SW480 (cell line): ENCODE measurements at places on chromosomes 7 and 10.

DNA sequence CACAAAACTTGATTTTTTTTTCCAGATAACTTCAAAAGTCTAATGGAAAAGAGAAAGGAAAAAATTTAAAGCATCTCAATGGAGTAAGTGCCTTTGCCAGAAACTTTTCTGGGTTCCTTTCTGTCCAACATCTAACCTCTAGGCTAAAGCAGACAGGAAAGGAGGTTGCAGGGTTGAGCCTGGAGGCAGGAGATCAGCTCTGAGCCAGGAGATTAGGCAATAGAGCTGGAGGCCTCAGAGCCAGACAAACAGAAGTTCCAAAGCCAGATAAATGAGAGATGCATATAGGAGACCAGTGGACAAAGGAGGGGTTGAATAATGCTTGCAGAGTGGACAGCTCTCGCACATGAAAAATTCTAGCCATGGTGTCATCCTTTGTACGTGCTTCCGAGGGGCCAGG lies 42.9 kb downstream of the CHN2 start:
- no peak for DNase-seq

GRCh38 chr10:128095027-128095752 lies 31.0 kb downstream of the MKI67 start:
- peak; percentile 60 for DNase-seq

DNA sequence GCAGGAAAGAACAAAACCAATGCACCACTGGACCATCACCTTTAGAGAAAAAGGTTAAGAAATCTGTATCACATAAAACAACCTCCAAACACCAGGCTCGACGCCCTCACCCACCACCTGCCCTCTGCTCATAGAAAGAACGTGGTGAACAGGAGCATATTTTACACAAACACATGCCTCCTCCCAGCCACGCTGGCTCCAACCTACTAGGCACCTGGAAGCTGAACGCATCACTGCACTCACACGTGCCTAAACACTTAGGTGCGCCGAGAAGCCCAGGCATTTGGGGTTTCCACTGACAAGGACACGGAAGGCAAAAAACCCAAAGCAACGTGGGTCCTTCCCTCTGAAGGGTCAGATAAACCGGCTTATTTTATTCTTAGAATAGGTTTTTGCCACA lies 56.0 kb downstream of the PTPRN2 start:
- DNase-seq: no peak

GRCh38 chr10:28996947-28997551 lies 291.8 kb upstream of the LYZL1 start:
- no peak for DNase-seq

DNA sequence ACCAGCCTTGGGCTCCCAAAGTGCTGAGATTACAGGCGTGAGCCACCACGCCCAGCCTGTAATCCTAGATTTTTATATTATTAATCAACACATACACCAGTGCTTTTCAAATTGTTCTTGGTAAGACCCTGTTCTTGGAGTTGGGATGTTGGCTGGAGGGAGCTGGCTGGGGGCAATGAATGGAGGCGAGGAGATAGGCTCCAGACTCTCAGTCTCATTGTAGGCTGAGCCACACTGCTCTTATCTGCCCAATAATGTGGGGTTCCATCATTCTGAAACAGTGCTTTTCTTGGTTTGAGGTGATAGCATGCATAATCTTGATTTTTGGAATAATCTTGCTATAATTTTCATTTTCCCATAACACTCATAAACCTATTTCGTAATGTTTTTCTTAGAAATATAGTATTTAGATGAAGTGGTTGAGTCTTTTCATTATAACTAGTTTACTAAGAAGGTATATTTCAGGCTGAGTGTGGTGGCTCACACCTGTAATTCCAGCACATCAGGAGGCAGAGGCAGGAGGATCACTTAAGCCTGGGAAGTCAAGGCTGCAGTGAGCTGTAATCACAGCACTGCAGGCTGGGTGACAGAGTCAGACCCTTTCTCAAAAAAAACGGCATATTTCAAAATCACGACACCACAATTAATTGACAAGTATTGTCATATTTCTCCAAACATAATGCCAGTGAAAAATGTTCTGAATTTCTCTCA lies 65.1 kb upstream of the LYZL2 start:
- no peak for DNase-seq

DNA sequence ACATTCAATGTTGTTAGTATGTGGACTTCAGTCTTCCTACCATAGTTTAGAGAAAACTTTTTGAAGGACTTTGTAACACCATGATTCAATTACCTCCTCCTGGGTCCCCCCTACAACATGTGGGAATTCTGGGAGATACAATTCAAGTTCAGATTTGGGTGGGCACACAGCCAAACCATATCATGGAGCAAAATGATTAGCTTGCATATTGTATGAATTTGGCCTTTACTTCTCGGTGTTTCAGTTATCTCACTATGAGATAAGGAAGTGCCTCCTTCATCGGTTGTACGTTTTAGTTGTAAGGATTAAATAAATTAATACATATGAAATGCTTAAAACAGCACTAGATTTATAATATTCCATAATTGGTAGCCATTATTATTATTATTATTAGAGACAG lies 428.7 kb downstream of the EXOC4 start:
- no peak for DNase-seq
